Activated naive CD8-positive, alpha-beta T cell treated with anti-CD3 and anti-CD28 coated beads, Interleukin-2, amount 10 ng/mL, durations not matched to agents 7 days and 5 days (primary cell): ENCODE measurements at places on chromosomes 3 and 15. TPM values are rescaled to one million over a fixed set of nuclear protein-coding genes. Genes with fewer than 3 reads are reported as not detected.

- peak; percentile 47 for DNase-seq
- peaks cover 13% of the 10 kb centered on the region for H3K4me1 ChIP-seq
- peaks cover 19% of the 10 kb centered on the region for H3K27me3 ChIP-seq
Measured at GRCh38 chr3:23203708-23204330, 692 bp downstream of the UBE2E2 start.

GRCh38 chr3:59866076-59866475, 816.3 kb upstream of the CFAP20DC start:
- H3K4me3 ChIP-seq, result peak overlapping the region; percentile 12
- H3K27ac ChIP-seq, result peak overlapping the region; percentile 19
- peaks cover 24% of the 10 kb centered on the region for H3K36me3 ChIP-seq
- no peak for DNase-seq

Gene HTR3E
- not detected for total RNA-seq

- no peak overlapping the region for H3K4me3 ChIP-seq
- peak overlapping the region; percentile 52 for H3K27ac ChIP-seq
- peaks cover 3% of the 10 kb centered on the region for H3K4me1 ChIP-seq
- DNase-seq, result no peak
Measured at GRCh38 chr3:126261037-126261436, 80.7 kb upstream of the ALDH1L1 start.

Gene UNC13C
- total RNA-seq, result not detected

- no peaks in the 10 kb centered on the region for H3K36me3 ChIP-seq
- H3K4me1 ChIP-seq, result no peaks in the 10 kb centered on the region
- H3K27ac ChIP-seq, result no peak overlapping the region
- no peaks in the 10 kb centered on the region for H3K27me3 ChIP-seq
- H3K4me3 ChIP-seq, result no peak overlapping the region
Measured at GRCh38 chr3:113377158-113377557, 64.1 kb downstream of the CFAP44 start.

DNA sequence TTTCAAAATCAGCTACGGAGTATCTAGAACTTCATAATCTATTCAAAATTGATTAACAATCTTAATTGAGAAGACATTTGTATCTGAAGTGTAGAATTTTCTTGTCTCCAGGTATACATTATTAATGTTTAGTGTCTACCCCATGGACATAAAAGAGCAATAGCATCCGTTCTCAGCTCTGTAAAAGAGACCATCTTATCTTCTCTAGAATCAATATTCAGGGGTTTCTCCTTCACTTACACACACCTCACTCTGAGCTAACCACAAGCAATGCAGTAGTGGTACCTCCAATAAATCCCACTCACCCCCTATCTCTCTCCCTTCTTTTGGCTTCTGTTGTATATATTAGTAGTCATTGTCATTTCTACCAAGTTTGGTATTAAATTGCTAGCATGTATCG, 16.2 kb downstream of the MBNL1 start:
- no peaks in the 10 kb centered on the region for H3K27me3 ChIP-seq
- peak overlapping the region; percentile 81 for H3K4me3 ChIP-seq
- peak overlapping the region; percentile 79 for H3K27ac ChIP-seq
- H3K4me1 ChIP-seq, result peaks cover 66% of the 10 kb centered on the region
- H3K36me3 ChIP-seq, result peaks cover 18% of the 10 kb centered on the region

DNA sequence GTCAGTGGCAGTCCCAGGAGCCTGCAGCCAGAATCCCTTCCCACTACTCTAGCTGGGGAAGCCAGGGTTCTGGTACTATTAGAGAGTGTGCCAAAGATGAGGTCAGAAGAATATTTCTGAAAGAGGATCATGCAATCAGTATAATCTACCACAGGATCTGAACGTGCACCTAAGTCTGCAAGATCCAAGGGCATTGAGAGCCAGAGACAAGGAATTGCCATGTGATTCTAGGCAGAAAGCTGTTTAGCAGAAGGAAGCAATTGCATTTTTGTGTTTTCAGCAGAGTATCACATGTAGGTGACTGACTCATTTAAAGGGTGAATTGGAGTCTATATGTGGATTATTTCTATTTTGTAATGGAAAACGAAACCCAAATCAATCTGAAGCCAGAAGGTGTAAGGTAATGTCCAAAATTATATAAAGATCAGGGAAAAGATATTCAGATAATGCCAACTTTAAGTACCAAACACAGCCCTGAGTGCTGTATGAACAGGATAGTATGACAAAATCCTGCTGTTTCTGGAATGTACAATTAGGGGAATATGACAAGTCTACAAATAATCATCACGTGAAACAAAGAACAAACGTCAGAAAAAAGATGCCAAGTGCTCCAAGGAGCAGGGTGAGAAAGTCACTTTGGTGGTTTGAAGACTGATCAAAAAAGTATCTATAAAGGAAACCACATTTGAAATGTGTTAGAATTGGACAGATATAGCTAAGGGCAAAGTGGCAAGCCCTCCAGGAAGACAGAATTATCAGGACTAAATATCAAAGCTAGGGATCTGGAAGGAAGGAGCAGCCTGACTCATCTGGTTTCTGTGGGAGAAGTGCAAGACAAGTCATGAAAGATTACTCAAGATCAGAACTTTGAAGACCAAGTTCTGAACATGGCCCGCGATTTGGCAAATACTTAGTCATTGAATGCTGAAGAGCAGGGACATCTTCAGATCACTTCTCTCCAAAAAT, 1036.6 kb downstream of the NTRK3 start:
- DNase-seq, result no peak
- no peak overlapping the region for H3K27ac ChIP-seq
- H3K27me3 ChIP-seq, result no peaks in the 10 kb centered on the region
- H3K4me3 ChIP-seq, result no peak overlapping the region
- H3K4me1 ChIP-seq, result no peaks in the 10 kb centered on the region

DNA sequence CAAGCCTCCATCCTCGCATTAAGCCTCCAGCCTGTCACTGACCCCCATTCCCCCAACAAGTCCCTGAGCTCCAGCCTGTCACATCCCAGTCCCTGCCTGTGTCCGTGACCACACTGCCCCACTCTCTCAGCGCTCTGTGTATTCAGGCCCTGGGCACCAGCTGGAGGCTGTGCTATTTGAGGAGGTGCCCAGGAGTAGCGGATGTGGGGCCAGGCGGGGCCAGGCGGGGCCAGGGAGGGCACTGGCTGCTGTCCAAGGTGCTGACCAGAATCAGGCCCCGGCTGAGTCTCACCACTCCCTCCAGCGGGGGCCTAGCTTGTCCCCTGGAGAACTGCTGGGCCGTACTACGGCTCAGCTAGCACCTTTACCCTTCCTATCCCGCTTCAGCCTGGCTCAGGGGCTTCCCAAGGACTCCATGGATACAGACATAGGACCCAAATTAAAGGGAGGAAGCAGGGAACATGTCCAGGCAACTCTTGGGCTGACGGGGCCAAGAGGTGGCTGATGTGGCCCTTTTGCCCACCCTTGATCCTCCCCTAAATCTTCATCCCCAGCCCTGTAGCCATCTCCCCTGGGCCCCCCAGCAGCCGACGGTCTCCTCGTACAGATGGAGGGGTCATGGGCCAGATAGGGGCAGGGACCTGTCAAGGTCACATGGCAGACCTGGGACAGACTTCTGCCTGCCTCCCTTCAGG, 1.1 kb downstream of the HHATL start:
- peaks cover 13% of the 10 kb centered on the region for H3K4me1 ChIP-seq
- no peaks in the 10 kb centered on the region for H3K27me3 ChIP-seq
- no peak overlapping the region for H3K27ac ChIP-seq
- peak; percentile 78 for DNase-seq

GRCh38 chr3:119313461-119313860, 19.3 kb downstream of the ARHGAP31 start:
- H3K4me1 ChIP-seq, result peaks cover 14% of the 10 kb centered on the region
- H3K4me3 ChIP-seq, result no peak overlapping the region
- no peaks in the 10 kb centered on the region for H3K36me3 ChIP-seq
- no peak overlapping the region for H3K27ac ChIP-seq
- H3K27me3 ChIP-seq, result peaks cover 4% of the 10 kb centered on the region
- no peak for DNase-seq

- H3K4me3 ChIP-seq, result no peak overlapping the region
- H3K36me3 ChIP-seq, result no peaks in the 10 kb centered on the region
- H3K4me1 ChIP-seq, result no peaks in the 10 kb centered on the region
- peaks cover 6% of the 10 kb centered on the region for H3K27me3 ChIP-seq
- H3K27ac ChIP-seq, result no peak overlapping the region
Measured at GRCh38 chr15:88016406-88016805, 240.1 kb downstream of the NTRK3 start.

Gene GREM1
- not detected for total RNA-seq

DNA sequence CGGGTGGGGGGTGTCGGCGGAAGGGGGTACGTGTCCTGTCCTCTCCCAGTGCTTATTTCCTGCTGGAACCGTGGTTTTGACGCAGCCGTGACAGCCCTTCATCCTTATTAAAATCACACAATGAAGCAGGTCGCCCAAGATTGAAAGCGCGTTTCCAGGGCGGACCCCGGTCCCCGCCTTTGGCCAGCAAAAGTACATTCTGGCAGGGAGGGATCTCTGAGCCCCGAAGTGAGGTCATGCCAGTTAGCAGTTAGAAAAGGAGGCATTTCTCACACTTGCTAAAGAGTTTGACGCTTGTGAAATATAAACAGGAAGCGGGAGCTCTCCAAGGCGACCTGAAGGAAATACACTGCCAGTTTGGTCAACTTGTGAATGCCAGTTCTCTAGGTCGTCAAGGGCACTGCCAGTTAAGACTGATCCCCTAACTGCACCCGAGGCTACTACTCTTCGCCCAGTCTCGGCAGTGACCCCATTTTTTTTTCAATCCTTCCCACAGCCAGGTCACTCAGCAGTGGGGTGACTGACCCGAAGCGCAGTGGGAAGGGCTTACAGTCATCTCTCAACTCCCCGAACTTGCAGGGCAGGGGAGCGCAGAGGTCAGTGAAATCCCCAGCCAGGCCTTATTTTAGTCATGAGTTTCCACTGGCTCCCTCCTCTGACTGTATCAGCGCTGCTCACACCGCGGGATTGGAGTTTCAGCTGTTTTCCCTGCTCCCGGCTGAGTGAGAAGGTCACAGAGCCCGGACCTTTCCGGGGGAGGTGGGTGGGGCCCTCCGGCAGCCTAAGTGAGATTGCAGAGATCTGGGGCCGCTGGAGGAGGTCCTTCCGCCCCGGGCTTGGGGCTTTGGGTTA, 2.0 kb upstream of the BHLHE40 start:
- peak overlapping the region; percentile 99 for H3K27ac ChIP-seq
- peaks cover 42% of the 10 kb centered on the region for H3K36me3 ChIP-seq
- H3K4me3 ChIP-seq, result peak overlapping the region; percentile 98
- DNase-seq, result peak; percentile 69

- H3K4me1 ChIP-seq, result peaks cover 2% of the 10 kb centered on the region
- no peak overlapping the region for H3K4me3 ChIP-seq
- peaks cover 12% of the 10 kb centered on the region for H3K27me3 ChIP-seq
- H3K27ac ChIP-seq, result no peak overlapping the region
- no peaks in the 10 kb centered on the region for H3K36me3 ChIP-seq
- no peak for DNase-seq
Measured at GRCh38 chr3:24154013-24154695, 209.1 kb downstream of the NR1D2 start.

Gene SKOR1
- total RNA-seq, result 0.89 TPM

GRCh38 chr3:62785384-62785783, 89.8 kb downstream of the CADPS start:
- H3K4me3 ChIP-seq, result no peak overlapping the region
- no peak for DNase-seq
- H3K27me3 ChIP-seq, result no peaks in the 10 kb centered on the region
- H3K36me3 ChIP-seq, result no peaks in the 10 kb centered on the region

- H3K27me3 ChIP-seq, result peaks cover 3% of the 10 kb centered on the region
- peaks cover 22% of the 10 kb centered on the region for H3K4me1 ChIP-seq
- H3K4me3 ChIP-seq, result no peak overlapping the region
- no peak for DNase-seq
- H3K36me3 ChIP-seq, result peaks cover 10% of the 10 kb centered on the region
Measured at GRCh38 chr3:108388136-108389132, 92.1 kb downstream of the HHLA2 start.

Gene ARGFX
- not detected for total RNA-seq

Gene RGMA
- 0.30 TPM for total RNA-seq

Gene EFCAB12
- 1.2 TPM for total RNA-seq

DNA sequence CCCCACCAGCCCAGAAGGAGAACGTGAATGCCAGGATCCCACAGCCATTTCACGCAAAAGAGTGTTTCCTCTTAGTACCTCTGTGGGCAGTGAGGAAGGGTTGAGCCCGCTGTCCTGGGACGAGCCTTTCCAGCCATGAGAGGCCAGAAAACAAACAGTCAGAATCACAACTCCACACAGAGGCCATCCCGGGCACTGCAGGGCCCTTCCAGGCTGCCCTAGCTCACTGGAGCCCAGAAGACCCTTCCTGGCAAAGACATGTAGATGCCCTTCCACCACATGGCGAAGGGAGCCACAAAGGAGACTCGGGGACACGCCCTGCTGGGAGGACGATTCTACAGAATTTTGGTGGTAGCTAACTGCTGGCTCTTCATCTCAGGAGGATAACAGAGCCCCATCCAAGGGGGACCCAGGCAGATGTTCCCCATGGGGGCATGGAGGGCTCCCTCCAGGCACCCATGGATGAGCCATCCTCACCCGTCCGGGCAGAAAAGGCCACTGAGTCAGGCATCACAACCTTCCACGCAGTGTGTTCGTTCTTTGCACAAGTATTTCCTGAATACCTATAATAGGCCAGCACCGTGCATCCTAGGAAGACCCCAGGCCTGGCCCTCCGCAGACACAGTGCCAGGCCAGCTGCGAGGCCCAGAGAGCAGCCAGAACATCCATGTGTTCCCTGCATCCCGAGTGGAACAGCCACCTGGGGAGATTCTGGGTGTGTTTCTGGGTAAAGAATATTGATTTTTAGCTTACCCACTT, 47.2 kb downstream of the SLC12A8 start:
- no peaks in the 10 kb centered on the region for H3K36me3 ChIP-seq
- H3K27ac ChIP-seq, result peak overlapping the region; percentile 4
- peaks cover 14% of the 10 kb centered on the region for H3K27me3 ChIP-seq
- H3K4me1 ChIP-seq, result peaks cover 16% of the 10 kb centered on the region
- H3K4me3 ChIP-seq, result no peak overlapping the region
- DNase-seq, result no peak

GRCh38 chr3:184333190-184333589, 4.2 kb upstream of the FAM131A start:
- H3K4me3 ChIP-seq, result no peak overlapping the region
- DNase-seq, result no peak
- H3K27ac ChIP-seq, result peak overlapping the region; percentile 72
- no peaks in the 10 kb centered on the region for H3K27me3 ChIP-seq
- H3K4me1 ChIP-seq, result peaks cover 46% of the 10 kb centered on the region

GRCh38 chr3:62261121-62261520, 112.2 kb downstream of the FEZF2 start:
- no peak overlapping the region for H3K27ac ChIP-seq
- no peak for DNase-seq
- H3K27me3 ChIP-seq, result no peaks in the 10 kb centered on the region

GRCh38 chr15:31145271-31145911, 43.9 kb upstream of the TRPM1 start:
- H3K27me3 ChIP-seq, result peaks cover 14% of the 10 kb centered on the region
- no peak overlapping the region for H3K27ac ChIP-seq
- no peak for DNase-seq
- no peak overlapping the region for H3K4me3 ChIP-seq
- H3K4me1 ChIP-seq, result peaks cover 6% of the 10 kb centered on the region
- H3K36me3 ChIP-seq, result no peaks in the 10 kb centered on the region

DNA sequence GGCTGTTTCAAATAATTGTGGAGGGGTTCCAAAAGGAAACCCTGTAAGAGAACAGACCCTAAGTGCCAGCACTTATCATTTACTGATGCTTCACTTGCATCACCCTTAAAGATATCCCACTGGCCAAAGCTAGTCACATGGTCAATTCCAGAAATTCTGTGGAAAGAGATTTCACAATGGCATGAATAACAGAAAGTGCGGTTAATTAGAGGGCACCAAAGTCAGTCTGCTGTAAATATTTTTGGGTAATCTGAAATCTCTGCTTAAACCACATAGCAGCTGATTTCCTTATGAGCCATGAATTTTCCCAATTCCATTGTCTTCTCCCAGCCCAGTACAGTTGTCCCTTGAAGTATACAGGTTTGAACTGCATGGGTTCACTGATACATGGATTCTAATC, 346.1 kb downstream of the SI start:
- no peaks in the 10 kb centered on the region for H3K4me1 ChIP-seq
- H3K36me3 ChIP-seq, result no peaks in the 10 kb centered on the region
- no peaks in the 10 kb centered on the region for H3K27me3 ChIP-seq
- no peak overlapping the region for H3K27ac ChIP-seq
- DNase-seq, result no peak
